NCI-H2029 (cell line): ENCODE measurements at places on chromosomes 11 and 22.

DNA sequence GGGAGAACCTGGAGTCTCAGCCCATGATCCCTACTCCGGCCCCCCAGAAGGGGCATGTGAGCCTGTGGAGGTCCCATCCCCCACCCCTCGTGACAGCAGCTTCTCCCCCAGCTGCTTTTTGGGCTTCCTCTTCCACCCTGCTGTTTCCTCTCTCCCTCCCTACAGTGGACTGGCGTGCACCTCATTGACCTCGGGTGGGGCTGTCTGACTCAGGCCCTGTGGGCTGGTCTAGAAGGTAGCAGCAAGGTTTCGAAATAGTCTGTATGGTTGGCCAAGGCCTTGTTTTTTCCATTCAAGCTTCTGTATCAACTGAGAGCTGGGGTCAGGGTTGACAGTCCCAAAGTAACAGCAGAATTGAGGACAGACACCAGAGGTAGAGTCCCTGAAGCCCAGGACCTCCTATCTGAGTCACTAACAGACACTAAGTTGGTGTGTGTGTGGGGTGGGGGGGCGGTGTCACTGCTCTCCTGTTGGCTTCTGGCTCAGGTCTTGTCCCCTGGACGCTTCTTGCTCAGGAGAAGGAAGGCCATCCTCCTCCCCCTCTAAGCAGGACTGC is 7.7 kb downstream of the SLC37A2 start:
- no peak for DNase-seq

DNA sequence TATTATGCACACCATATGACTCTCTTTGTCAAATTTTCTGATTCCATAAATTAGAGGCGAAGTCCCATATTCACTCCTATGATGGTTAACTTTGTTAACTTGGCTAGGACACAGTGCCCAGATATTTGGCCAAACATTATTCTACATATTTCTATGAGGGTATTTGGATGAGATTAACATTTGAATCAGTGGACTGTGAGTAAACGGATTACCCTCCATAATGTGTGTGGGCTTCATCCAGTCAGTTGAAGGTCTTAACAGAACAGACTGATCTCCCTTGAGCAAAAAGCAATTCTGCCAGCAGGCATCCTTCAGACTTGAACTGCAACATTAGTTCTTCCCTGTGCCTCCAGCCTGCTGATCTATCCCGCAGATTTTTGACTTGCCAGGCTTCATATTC is 69.9 kb downstream of the FZD4 start:
- DNase-seq = no peak

GRCh38 chr11:86888164-86889000 is 66.8 kb downstream of the FZD4 start:
- DNase-seq = no peak

DNA sequence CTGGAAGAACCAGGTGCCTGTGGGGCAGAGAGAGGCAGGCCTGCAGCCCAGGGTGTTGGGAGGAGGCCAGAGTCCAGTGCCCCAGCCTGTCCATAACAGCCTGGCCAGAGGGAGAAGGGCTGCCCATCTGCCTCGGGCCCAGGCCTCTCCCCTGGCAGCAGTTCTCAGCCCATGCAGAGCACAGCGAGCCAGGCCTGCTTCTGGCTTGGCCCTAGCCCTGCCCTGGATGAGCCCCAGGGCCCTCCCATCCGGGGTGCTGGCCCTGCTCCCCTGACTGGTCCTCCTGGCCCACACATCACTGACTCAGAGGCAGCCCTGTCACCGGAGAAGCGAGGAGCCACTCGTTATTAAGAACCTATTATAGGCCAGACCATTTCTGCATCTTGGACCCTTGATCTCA is 19.7 kb upstream of the MYRF start:
- no peak for DNase-seq

DNA sequence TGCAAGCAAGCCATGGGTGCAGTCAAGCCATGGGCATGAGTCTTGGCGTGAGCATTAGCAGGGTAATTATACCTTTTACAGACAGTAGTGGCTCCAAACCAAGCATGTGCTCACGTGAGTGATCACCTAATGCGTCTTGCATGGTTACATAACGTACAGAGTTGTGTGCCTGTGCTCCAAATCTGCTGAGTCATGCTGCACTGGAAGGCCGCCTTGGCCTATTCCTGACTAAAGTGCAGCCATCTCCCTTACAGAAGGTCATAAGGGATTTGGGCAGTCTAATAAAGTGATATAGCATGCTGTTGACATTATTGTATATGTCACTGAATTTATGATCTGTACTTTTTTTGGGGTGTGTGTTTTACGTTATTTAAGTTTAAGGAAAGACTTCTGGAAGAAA is 102.4 kb downstream of the ARHGAP42 start:
- DNase-seq = no peak

DNA sequence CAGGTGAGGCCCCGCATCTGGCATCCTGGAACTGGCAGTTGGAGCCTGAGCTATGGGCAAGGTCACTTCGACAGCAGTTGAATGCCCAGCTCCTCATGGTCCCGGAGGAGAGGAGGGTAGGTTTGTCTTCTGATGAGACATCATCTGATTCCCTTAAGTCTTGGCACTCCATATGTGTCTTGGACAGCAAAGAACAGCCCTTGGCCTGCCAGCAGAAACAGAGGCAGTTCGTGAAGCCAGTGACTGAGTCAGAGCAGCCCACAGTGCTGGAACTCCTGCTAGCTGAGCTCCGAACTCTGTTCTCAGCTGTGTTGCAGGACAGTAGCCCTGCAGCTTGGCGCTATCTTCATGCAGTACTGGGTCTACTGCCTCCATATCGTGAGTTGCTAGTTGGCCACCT is 1.0 kb downstream of the DNHD1 start:
- DNase-seq = no peak

DNA sequence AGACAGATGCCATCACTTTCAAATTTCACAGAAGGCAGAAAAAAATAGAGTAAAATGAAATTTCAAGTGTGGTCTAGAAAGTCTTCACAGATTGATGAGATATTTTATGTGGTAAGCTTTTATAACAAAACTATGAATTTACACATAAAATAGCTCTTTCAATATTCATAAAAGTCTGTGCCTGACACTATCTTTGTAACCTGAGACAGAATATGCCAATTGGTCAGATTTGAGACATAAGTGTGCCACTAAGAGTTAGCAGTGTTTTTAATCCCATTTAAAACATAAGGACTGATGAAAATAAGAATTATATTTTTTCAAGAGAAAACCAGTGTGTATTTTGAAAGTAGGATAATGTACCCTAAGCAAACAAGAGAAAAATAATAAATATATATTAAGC is 769.5 kb upstream of the LUZP2 start:
- no peak for DNase-seq

DNA sequence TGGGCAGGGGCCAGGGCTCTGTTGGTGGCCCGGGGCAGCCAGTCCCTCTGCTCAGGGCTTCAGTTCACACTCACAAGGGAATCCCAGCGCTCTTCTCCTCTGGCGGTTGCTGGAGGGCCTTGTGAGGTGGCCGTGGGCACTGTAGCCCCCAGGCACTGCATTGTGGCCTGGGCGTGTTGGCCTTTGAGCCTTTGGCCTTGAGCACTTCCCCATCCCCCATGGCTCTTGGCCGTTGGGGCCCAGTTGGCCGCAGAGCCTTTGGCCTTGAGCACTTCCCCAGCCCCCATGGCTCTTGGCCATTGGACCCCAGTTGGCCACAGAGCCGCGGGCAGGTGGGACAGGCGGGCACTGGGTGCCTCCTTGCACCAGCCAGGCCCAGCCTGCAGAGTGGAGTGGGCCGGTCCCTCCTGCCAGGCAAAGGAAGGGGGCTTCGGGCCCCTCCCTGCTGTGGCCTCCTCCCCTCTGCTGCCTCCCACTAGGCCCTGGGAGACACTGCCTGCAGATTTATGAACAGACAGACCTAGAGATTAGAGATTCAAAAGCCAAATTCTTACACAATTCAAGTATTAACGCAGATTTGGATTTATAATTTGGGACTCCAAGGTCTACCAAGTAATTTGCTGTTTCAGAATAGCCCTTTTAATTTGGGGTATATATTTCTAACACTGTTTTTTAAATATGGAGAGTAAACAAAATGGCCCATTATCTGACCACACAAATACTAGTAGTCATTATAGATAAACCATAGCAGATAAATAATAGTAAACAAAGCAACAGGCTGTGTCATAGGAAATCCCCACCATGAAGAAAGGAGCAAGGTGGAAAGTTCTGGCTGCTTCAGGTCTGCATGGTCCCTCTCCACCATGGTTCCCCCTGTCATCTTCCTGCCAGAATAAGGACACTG is 18.2 kb upstream of the TXNRD2 start:
- no peak for DNase-seq

DNA sequence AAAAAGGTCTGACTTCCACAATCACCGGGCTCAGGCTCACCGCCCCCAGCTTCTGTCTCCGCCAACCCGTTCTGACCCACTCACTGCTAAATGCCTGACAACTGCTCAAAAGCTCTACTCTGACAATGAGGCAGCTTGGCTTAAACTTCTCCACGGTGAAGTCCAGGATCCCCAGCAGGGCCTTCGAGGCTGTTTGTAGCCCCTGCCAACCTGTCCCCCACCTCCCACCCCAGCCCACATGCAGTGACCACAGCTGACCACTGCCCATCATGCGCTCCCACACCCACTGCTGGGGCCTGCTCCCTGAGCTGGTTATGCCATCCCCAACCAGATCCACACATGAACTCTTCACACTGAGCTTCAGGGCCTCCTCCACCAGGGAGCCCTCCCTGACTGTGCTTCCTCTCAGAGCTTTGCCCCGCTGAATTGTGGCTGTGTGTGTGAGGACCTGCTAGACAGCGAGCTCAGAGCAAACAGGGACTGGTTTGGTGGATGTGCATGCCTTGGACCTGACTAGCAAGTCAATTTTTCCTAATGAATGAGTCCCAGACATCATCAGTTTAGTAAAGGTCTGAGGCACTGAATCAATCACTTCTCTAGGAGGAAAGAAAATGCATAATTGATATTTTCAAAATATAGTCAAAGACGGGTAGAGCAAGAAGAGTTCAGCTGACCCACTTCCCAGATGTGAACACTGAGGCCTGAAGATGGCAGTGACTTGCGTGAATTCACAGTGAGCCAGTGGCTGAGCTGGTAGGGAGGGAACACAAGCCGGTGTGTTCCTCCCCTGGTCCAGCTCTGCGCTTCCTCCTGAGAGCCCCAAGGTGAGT is 7.7 kb downstream of the LRRC32 start:
- DNase-seq = no peak

GRCh38 chr11:73019996-73020395 is 122.1 kb downstream of the FCHSD2 start:
- DNase-seq = no peak

- no peak for DNase-seq
These were observed 6.4 kb downstream of the IRF7 start for GRCh38 chr11:609341-609811.

GRCh38 chr22:21709688-21710087 is 25.9 kb downstream of the YPEL1 start:
- DNase-seq = no peak

DNA sequence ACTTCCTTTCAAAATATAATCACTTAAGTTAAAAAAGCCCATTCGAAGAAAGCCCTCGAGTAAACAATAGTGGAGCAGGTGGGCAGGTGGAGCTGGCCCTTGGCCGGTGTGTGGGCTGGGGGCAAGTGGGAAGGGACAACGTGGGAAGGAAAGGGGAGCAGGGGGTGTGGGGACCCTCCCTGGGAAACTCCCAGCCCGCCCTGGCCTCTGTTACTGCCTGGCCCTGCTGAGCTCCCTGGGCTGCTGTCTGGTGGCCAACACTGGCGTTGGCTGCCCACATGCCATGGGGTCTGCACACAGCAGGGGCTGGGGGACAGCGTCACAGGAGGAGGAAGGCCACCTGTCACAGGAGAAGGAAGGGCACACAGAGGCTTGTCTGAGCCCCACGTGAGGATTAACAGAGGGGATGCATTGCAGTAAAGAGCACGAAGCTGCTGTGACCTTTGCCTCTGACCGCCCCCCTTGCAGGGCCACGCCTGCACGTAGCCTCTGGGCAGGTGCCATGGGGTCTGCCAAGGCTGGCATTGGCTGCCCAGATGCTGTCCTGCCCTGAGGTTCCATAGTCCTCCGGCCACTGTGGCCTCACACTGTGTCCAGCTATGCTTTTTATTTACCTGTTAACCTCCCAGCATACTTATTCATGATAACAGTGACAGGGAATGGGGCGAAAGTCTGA is 36.2 kb upstream of the CCDC188 start:
- DNase-seq = no peak

DNA sequence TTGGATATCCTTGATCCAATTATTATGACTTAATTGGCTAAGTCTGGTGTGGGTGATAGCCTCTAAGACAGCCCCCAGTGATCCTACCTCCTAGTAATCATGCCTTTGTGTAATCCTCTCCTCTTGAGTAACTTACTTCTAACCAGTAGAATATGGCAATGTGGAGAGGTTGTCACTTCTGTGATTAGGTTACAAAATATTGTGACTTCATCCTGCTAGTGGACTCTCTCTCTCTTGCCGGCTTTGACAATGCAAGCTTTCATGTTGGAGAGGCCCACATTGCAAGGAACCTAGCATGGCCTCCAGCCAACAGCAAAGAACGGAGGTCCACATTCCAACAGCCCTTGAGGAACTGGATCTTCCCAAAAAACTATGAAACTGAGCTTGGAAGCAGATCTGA is 19.5 kb downstream of the YPEL4 start:
- DNase-seq = no peak

DNA sequence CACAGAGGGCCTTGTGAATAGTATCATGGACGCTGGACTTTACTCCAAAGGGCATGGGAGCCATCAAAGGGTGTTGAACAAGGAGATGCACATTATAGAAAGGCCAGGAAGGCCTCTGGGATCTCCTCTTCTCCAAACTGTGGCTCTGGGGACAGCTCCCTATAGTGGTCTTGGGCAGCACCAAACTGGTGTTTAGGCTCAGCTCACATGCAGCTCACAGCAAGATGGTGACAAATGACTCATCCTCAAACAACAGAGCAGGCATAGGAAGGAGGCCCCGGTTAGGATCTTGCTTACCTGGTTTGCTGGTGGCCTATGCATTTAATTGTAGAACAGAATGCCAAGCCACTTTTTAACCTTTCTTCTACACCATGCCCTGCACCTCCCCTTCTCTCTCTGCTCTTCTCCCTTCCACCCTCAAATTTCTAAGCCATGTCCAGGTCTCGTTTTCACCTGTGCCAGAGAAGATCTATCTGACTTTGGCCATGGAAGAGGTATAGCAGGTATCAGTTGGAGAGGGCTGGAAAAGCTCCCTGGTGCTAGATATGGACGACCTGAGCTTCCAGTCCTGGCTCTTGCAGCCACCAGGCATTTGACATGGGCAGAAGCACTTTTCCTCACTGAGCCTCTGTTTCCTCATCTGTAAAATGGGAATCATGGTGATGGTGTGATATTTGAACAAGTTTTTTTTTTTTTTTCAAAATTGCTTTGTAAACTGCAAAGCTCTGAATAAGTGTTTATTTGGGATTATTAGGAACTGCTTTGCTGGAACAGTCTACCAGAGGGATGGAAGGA is 14.4 kb upstream of the EHF start:
- no peak for DNase-seq

- no peak for DNase-seq
These were observed 2.7 kb downstream of the REXO2 start for GRCh38 chr11:114441921-114442320.
